ENCODE measurements at places on chromosomes 5 and 9. TPM values are rescaled to one million over a fixed set of nuclear protein-coding genes. Genes with fewer than 3 reads are reported as not detected.

DNA sequence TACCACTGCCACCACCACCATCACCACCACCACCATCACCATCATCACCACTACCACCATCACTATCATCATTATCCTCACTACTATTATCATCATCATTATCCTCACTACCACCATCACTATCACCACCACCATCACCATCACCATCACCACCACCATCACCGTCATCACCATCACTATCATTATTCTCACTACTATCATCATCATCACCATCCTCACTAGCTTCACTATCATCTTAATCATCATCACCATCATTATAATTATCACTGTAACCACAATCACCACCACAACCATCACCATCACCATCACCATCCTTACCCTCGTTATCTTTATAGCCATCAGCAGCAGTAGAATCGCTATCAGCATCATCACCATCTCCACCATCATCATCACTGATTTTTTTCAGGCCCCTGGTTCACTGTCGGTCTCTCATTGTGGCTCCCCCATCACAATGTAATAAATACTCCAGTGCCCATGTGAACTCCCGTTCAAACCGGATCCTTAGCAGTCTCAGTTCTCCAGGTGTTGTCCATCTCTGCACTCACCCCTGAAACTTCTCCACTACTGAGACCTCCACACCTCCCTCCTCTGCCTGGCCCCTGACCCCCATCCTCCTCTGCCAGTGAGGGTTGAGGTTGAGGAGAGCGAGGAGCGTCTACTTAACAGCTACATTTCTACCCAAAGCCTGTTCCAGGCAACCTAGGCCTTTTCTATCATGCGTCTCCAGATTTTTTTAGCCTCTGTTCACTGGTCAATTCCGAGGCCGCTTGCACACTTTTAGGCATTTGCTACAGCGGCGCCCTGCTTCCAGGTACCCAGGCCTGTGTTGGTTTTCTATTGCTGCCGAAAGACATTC, 238.2 kb downstream of the PBX3 start:
- DNase-seq: no peak
- peaks cover 6% of the 10 kb centered on the region for H3K27me3 ChIP-seq
- H3K4me1 ChIP-seq: no peaks in the 10 kb centered on the region
- H3K4me3 ChIP-seq: no peak overlapping the region
- no peaks in the 10 kb centered on the region for H3K36me3 ChIP-seq
- H3K27ac ChIP-seq: no peak overlapping the region

DNA sequence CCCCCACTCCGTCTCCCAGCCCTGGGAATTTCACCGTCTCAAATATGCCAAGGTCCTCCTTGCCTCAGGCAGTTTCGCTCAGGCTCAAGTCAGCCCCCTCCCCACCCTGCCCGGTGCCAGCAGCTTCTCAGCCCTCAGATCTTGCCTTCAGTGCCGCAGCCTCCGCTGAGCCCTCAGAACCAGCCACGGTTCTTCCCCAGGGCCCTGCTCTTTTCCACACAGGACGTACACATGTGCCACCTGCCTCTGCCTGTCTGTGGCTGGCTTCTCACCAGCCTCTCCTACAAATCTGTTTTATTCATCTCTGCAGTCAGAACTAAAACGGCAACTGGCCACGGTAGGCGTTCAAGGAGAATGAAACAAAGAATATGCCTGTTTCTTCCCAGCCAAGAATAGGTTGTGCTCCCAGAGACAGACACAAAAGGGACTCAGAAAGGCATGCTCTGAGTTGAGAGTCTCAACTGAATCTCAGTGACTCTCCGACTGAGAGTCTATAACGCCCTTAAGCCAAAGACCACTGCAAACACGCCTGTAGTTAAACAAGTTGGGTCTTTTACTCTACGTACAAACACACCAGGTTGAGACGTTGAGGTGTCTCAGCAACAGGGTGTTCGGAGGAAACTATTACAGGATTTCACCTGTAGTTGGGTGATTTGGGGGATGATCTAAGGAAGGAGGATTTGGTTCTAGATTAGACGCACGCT, 10.6 kb upstream of the GRIN1 start:
- no peaks in the 10 kb centered on the region for H3K36me3 ChIP-seq
- H3K27me3 ChIP-seq: peaks cover 4% of the 10 kb centered on the region
- DNase-seq: peak; percentile 35
- H3K4me1 ChIP-seq: peaks cover 33% of the 10 kb centered on the region
- peak overlapping the region; percentile 91 for H3K27ac ChIP-seq

FNBP1 gene
- 208 TPM for total RNA-seq

C1QTNF2 gene
- not detected for total RNA-seq

CSNK1A1 gene
- total RNA-seq: 194 TPM

DNA sequence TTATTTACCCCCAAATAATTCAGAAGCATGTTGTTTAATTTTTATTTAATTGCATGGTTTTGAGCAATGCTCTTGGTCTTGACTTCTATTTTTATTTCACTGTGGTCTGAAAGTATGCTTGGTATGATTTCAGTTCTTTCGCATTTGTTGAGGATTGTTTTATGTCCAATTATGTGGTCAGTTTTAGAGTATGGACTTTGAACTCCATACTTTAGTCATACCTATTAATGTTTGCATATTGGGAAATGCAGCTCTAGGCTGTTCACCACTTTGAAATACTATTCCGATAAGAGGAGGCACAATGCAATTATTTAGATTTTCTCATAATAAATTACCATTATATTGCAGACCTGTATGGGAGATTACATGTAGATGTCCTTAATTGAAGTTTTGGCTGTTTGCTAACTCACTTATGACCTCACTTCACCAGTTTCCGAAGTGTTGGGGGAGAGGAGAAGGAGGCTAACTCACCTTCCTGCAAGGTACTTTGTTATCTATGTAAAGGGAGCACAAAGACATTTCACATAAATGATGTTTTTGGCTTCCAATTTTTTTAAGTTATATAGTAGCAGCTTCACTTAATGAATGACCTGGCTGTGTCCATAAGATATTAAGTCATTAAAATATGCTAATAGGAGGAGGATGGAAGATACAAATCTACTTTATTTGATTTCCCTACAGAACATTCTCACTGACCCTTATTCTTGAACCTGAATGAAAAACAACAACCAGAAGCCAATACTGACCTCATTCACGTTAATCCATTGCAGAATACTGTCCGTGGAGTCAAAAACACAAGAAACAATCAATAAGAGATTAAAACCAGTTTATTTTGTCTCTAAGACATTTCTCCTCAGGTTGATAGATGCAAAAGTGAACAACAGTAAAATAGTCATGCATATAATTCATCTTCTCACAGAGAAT, 970.3 kb upstream of the ARRDC3 start:
- H3K4me3 ChIP-seq: no peak overlapping the region
- H3K36me3 ChIP-seq: no peaks in the 10 kb centered on the region
- H3K27ac ChIP-seq: no peak overlapping the region
- no peaks in the 10 kb centered on the region for H3K4me1 ChIP-seq

GRCh38 chr5:40464511-40464910, 215.2 kb upstream of the PTGER4 start:
- no peak for DNase-seq
- H3K36me3 ChIP-seq: peaks cover 12% of the 10 kb centered on the region
- H3K4me3 ChIP-seq: no peak overlapping the region

- DNase-seq: no peak
- no peaks in the 10 kb centered on the region for H3K27me3 ChIP-seq
- no peaks in the 10 kb centered on the region for H3K4me1 ChIP-seq
These were observed 708.7 kb downstream of the CDH9 start for GRCh38 chr5:26329562-26330189.

GRCh38 chr5:158209219-158209908, 350.4 kb upstream of the CLINT1 start:
- H3K4me3 ChIP-seq: no peak overlapping the region
- H3K27ac ChIP-seq: no peak overlapping the region
- no peaks in the 10 kb centered on the region for H3K27me3 ChIP-seq
- H3K36me3 ChIP-seq: no peaks in the 10 kb centered on the region
- no peaks in the 10 kb centered on the region for H3K4me1 ChIP-seq

LVRN gene
- total RNA-seq: not detected

DNA sequence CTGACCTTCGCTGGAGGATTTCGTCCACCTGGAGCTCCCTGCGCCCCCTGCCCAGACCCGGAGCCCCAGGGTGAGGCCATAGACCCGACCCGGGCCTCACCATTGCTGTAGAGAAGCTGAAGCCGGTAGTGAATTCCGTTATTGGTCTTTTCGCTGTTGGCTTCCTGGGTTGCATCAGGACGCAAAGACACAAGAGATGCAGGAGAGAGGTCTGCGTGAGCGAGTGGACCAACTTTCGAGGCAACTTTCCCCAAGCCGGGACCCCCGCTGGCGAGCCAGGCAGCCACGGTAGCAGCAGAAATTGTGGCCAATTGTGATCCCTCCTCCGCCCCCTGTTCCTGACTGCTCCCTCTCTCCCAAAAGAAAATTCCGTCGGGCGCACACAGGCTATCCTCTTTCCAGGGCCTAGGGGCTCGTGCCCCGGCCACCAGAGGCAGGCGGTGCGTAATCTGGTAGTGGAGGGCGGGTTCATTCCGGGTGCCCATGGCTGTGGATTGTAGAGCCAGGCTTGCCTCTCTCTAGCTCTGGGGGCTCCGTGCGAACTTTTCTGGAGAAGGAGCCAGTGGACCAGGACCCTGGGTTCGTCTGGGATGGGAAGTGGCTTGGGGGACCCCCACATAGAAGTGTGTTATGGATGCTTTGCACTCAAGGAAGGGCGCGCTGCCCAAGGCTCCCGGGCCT, 3.3 kb downstream of the EBF1 start:
- no peak overlapping the region for H3K27ac ChIP-seq
- peaks cover 39% of the 10 kb centered on the region for H3K4me1 ChIP-seq
- peaks cover 65% of the 10 kb centered on the region for H3K27me3 ChIP-seq
- no peak overlapping the region for H3K4me3 ChIP-seq
- DNase-seq: no peak

FCN2 gene
- not detected for total RNA-seq

DNA sequence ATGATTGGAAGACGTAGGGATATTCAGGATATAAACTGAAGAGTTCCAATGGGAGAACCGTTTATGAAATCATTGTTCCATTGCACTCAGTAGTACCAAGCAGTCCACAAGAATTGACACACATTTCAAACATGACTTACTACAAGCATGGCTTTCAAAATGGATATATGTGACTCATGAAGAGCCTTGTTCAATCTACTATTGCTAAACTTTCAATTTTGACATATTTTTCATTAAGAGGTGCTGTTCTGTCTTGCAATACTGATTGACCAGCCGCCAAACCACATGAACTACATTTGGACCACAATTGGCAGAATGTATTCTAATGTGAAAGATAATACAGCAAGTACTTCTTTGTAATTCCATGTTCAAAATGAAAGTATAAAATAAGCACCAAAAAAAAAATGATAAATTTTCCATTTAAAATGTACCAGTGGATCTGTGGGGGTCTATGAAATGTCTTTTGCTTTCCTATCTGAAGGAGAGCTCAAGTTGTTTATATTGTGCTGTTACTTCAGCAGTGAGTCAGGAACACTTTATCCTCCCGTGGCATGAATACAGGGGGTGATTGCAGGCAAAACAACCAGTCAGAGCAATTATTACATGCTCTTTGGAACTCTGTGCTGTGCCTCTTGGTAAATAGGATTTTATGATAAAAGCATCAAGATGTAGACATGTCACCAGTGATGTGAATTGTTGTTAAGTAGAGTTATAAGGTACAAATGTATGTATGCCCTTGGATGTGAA, 366.0 kb downstream of the ARRDC3 start:
- no peak overlapping the region for H3K4me3 ChIP-seq
- no peaks in the 10 kb centered on the region for H3K36me3 ChIP-seq
- no peak overlapping the region for H3K27ac ChIP-seq
- DNase-seq: no peak

- peaks cover 55% of the 10 kb centered on the region for H3K4me1 ChIP-seq
- no peaks in the 10 kb centered on the region for H3K27me3 ChIP-seq
- H3K36me3 ChIP-seq: no peaks in the 10 kb centered on the region
- H3K27ac ChIP-seq: no peak overlapping the region
These were observed 48.9 kb downstream of the GNAQ start for GRCh38 chr9:77982581-77983319.

HSD17B4 gene
- total RNA-seq: 59.1 TPM

DNA sequence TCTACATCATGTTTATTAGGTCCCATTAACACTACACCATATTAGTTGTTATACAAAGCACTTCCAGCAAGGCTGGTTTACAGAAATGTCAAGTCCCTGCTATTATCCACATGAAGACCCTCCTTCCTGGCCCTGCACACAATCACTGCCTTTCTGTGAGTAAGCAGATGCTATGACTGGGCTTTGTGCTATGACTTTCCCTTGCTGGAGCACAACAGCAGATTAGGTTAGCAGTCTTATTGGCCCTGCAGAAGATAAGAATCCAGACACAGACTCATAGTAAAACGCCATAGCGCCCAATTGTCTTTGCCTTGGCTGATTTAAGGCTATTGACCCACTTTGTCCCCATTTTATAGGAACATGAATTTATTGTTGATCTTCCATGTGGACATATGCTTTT, 228.9 kb upstream of the ACTBL2 start:
- H3K4me3 ChIP-seq: no peak overlapping the region
- H3K36me3 ChIP-seq: no peaks in the 10 kb centered on the region
- no peaks in the 10 kb centered on the region for H3K27me3 ChIP-seq

- H3K27ac ChIP-seq: no peak overlapping the region
- no peak overlapping the region for H3K4me3 ChIP-seq
- H3K36me3 ChIP-seq: no peaks in the 10 kb centered on the region
These were observed 21.8 kb downstream of the PSD2 start for GRCh38 chr5:139817362-139817761.

DNA sequence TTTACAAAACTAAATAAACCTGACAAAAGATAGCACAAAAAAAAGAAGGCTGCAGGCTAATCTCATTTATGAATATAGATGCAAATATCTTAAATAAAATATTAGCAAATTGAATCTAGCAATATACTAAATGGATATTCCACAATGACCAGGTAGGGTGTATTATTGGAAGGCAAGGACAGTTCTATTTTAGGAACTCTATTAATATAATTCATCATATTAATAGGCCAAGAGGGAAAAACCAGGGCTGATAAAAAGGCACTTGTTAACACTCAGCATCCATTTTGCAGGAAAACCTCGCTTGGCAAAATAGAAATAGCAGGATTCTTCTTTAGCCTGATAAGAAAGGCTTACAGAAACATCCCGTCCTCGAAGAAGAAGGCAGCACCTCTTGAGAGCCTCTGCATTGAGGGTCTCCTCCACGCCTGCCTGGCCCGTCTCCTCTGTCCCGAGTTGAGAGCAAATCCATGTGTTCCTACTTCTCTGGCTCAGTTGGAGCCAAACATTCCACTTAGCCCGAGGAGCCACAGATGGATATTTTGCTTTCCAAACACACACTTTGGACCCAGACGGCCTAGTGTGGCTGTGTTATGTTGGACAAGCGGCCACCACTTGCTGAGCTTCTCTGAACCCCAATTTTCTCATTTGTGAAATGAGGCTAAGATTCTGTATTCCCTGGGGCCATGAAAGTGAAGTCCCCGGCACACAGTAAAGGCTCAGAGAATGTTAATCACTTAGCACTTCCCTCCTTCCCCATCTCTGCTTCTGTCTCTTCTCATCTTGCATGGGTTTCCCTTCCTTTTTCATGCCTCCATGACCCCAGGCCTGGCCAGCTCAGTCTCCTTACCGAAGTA, 181.8 kb upstream of the MVB12B start:
- no peaks in the 10 kb centered on the region for H3K4me1 ChIP-seq
- no peaks in the 10 kb centered on the region for H3K36me3 ChIP-seq
- DNase-seq: no peak
- H3K27ac ChIP-seq: no peak overlapping the region
- no peak overlapping the region for H3K4me3 ChIP-seq
- H3K27me3 ChIP-seq: peaks cover 12% of the 10 kb centered on the region

GRCh38 chr5:95822043-95822541, 434 bp downstream of the GLRX start:
- peaks cover 30% of the 10 kb centered on the region for H3K36me3 ChIP-seq
- H3K4me1 ChIP-seq: peaks cover 71% of the 10 kb centered on the region
- no peaks in the 10 kb centered on the region for H3K27me3 ChIP-seq
- DNase-seq: peak; percentile 32
- H3K4me3 ChIP-seq: peak overlapping the region; percentile 91

CBY3 gene
- total RNA-seq: not detected

WDR38 gene
- total RNA-seq: not detected

FGD3 gene
- total RNA-seq: 104 TPM

Data from activated CD4-positive, alpha-beta memory T cell treated with anti-CD3 and anti-CD28 coated beads, Interleukin-2, amount 10 ng/mL, durations not matched to agents 7 days and 5 days (primary cell).